Cortex of kidney (tissue), 1 donor: ENCODE measurements at places on chromosomes 5 and 9.

GRCh38 chr5:1911773-1912235 lies 29.1 kb upstream of the IRX4 start:
- no peak for DNase-seq

GRCh38 chr9:31807574-31808256 lies 576.7 kb upstream of the ACO1 start:
- DNase-seq: no peak

DNA sequence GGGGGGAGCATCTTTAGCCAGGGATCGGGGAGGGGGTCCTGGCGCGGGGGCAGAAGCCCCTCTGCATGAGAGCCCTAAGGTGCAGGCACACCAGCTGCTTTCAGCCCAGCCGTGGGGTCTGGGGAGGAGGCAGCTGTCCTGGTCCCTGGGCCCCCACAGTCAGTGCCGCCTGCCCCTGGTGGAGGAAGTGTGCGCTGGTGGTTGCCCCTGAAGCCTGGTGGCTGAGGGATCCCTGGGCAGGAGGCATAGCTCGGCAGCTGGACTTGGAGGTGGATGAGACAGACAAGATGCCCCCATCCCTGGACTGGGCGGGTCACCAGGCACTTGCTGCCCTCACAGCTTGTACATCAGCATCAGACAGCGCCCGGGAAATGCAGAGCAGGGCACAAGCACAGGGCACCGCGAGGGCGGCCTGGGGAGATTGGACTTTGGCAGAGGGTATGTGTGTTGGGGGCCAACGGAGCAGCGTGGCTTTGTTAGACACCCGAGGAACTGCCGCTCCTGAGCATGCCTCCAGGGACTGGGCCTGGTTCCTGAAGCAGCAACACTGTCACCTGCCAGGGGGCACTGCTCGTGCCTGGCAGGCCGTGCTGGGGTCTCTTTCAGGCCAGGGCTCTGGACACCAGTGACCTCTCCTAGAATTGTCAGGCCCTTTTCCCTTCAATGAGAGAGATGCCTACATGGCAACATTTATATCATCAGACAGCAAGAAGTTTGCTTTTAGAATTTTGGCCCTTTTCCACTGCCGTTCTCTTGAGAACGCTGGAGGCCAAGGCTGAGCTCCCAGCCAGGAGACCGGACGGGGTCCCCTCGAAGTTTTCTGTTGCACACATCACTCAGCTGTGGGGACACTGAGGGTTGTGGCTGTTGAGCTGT lies 41.9 kb upstream of the CTSL start:
- no peak for DNase-seq

- DNase-seq: no peak
Observed at GRCh38 chr5:88606626-88607025, 276.4 kb downstream of the MEF2C start.

DNA sequence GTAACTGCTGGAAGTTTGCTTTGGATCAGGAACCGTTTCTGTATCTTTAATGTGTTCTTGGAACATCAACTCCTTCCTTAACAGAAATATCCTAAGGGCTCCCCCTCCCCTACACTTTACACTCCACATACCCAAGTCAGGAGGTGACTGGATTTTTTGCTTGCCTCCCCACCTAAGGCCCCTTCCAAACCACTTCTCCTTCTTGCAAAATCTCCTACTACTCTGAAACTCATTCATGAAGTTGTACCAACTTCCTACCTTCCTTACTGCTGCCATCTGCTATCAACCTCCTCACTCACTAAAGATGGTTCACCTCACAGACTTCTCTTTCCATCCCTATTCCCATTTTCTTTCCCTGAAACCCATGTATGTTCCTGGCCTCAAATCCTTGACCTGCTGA lies 16.1 kb downstream of the TXN start:
- no peak for DNase-seq

GRCh38 chr5:177612215-177612673 lies 12.3 kb downstream of the B4GALT7 start:
- no peak for DNase-seq

- no peak for DNase-seq
Observed at GRCh38 chr5:26791021-26791420, 247.4 kb downstream of the CDH9 start.

GRCh38 chr9:136170006-136170901 lies 34.7 kb downstream of the LHX3 start:
- DNase-seq: no peak

GRCh38 chr9:15311607-15312006 lies 4.6 kb upstream of the TTC39B start:
- no peak for DNase-seq

DNA sequence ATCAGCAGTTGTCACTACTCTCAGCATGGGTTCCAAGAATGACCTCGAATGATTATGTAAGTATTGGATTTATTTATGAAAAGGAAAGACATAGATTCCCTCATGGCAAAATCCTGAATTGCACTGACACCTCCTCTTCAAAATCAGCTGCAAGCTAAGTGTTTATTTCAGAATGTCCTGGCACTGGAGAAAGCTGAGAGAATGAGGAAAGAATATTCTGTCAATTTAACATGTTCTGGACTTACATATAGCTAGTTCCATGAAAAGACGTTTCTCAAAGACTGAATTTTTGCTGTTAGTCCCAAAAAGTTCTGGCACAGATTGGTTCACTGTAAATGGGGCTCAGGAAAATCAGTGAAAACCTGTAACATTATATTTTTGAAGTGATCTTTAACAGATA lies 120.3 kb downstream of the NREP start:
- no peak for DNase-seq

GRCh38 chr9:92476962-92477361 lies 5.3 kb downstream of the ASPN start:
- DNase-seq: no peak

- DNase-seq: no peak
Observed at GRCh38 chr5:170821257-170821800, 37.8 kb downstream of the GABRP start.

GRCh38 chr9:14347406-14348122 lies 33.6 kb upstream of the NFIB start:
- DNase-seq: no peak

DNA sequence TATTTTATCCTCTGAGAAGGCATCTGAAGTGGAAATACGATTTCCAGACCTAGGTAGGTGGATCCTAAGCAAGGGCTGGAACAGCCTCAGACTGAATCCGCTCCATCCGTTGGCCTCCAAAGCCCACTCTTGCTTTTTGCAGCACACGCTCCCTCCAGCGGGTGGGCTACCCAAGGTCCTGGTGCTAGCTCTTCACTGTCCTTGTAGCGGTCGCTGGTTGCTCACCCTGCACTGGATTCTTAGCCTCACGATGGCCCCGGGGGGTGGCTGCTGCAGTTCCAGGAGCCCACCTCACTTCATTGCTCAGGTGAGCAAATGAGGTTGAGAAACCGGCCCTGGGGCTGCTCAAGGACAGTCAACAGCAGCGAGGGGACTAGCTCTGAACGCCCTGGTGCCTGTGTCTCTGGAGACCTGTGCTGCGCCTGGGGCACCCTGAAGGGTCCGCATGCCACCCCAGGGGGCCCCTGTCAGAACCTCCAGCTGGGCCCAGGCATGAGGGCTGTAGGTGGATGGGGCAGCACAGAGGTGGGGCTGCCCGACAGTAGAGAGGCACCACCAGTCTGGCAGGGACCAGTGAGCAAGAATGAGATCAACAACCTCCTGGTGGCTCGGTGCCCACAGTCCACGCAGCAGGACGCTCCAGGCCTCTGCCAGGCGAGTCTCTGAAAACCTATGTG lies 4.3 kb downstream of the MGAT4B start:
- no peak for DNase-seq

DNA sequence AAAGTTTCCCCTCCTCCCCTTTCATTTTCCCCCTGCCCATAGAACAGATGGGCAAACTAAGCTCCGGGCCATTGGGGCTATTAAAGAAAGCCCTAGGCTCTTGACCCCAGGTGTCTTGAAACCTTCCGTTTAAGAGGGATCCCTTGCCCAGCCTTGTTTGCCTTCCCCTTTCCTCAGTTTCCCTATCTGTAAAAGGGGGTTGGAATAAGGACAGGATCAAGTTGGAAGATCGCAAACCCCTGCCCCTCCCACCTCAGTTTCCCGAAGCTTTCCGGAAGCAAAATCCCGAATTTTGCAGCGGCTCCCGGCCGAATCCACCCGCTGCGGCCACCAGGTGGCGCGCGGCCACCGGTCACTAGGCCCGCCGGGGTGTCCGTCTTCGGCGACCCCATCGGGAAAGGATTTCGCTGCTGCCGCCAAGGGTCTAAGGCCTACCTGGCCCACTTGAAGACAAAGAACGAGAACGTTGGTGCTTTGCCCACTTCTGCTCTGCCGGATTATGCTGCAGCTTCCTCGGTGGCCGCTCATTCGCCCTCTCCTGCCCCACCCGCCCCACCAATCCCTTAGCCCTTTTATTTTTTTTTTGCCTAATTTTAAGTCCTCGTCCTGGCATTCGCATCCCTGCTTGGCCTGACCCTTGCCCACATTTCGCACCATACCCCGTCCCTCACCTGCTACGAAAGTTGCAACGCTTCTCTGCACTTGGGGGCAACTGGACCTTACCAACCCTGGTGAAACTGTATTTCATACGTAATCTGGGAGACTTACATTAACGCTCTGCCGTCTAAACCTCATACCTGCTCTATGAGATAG lies 962 bp upstream of the NR6A1 start:
- no peak for DNase-seq

- DNase-seq: no peak
Observed at GRCh38 chr9:125990186-125990792, 243.1 kb downstream of the PBX3 start.
